ENCODE measurements at places on chromosomes 4 and X.

GRCh38 chr4:159104694-159105414 is 2.0 kb downstream of the RAPGEF2 start:
- no peak for DNase-seq

DNA sequence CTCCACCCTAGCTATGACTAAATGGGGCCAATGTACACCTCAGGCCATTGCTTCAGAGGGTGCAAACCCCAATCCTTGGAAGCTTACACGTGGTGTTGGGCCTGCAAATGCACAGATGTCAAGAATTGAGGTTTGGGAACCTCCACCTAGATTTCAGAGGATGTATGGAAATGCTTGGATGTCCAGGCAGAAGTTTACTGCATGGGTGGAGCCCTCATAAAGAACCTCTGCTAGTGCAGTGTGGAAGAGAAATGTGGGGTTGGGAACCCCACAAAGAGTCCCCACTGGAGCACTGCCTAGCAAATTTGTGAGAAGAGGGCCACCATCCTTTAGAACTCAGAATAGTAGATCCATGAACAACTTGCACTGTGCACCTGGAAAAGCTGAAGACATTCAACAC is 284.1 kb downstream of the ANTXR2 start:
- DNase-seq = no peak

DNA sequence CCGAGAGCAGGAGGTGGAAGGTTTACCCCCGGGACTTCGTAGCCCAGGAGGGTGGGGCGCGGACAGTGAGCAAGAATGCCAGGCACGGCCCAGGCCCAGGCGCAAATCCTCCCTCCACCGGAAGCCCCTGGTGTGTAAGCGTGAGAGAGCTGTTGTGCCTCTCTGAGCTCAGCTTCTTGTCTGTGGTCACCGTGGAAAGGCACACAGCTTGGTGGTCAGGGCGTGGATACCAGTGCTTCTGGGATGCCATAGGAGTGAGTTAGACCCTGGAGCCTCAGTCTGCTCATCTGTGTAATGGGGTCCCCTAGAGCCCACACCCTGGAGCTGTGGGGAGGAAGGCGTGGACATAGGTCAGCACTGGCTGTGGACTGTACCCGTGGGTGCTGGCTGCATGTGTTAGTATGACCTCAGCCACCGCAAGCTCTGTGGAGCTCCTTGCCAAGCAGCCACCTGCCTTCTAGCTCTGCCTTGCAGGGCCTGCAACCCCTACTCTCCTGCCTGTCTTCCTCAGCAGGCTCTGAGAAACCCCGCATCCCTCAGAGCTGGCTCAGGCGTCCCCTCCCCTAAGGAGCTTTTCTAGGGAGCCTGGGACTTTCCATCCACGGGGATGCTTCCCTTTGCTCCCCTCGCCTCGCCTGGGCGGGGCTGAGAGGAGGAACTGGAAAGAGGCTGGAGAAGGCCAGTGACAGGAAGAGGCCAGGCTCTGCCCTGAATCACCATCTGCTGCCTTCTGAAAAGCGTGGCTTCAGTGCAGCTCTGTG is 28.0 kb upstream of the AFAP1 start:
- no peak for DNase-seq

DNA sequence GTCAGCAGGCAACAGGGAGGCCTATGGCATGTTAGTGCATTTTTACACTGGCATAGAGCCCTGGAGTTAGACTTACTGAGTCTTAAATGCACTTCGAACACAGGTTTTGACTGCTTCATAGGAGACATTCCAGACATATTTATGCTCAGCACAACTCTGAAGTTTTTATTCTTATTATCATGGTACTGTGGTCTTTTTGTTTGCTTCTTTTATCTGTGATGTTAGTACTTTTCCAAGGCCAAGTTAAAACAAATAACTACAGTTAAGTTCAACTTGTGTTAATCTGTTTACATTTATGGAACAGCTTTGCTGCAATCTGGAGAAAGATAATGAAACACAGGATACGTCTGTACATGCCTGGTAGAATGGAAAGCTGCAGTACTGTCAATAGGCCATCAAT is 76.5 kb downstream of the COL4A5 start:
- DNase-seq = no peak

GRCh38 chrX:19793471-19793870 is 93.9 kb downstream of the SH3KBP1 start:
- no peak for DNase-seq

GRCh38 chrX:15549189-15550012 is 48.8 kb downstream of the BMX start:
- no peak for DNase-seq

DNA sequence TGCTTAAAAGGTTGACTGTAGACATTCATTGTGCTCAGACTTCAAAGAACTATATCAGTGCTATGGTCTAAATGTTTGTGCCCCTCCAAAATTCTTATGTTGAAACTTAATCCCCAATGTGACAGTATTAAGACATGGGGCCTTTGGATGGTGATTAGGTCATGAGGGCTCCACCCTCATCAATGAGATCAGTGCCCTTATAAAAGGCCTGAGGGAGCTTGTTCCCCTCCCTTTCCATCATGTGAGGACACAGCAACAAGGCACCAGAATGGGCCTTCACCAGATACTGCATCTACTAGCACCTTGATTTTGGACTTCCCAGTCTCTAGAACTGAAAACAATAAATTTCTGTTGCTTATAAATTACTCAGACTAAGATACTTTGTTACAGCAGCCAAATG is 28.3 kb downstream of the CLOCK start:
- no peak for DNase-seq

DNA sequence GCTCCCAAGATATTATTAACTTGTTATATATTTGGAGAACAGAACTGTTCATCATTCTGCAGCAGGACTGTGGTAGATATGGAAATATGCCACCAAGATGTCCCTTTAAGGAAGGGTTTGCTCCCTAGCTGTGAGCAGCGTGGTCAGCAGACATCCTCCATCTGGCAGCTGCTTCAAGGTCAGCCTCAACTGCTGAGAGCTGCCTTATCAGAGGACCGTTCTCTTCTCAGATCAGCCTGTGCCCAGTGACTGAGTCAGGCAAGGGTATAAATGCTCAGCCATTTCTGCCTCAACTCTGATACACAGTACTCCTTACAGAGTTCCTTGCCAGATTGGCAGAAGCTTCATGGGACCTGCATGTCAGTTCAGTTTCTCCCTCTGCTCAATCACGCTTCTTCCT is 63.4 kb upstream of the MAGEB2 start:
- no peak for DNase-seq

- DNase-seq = no peak
Observed at GRCh38 chrX:123851079-123851478, 8.8 kb upstream of the XIAP start.

- DNase-seq = no peak
Observed at GRCh38 chrX:31287861-31288260, 216.0 kb upstream of the FTHL17 start.

DNA sequence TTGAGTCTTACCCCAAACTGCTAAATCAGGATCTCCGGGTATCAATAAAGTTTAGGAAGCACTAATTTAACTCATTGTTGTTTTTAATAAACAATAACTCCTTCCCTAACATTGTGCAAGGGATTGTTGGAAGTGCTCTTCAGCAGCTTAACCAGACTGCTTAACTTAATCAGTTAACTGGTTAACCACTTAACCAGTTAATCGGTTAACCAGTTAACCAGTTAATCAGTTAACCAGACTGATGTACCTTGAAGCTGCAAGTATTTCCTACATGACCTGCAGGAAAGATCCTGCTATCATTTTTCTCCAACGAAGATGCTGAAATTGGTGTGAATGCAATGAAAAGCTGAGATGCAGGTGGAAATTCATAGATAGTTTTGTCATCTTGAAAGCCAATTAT is 40.1 kb upstream of the AP1S2 start:
- DNase-seq = no peak

- DNase-seq = no peak
Observed at GRCh38 chrX:106286053-106286650, 118.0 kb downstream of the PWWP3B start.

DNA sequence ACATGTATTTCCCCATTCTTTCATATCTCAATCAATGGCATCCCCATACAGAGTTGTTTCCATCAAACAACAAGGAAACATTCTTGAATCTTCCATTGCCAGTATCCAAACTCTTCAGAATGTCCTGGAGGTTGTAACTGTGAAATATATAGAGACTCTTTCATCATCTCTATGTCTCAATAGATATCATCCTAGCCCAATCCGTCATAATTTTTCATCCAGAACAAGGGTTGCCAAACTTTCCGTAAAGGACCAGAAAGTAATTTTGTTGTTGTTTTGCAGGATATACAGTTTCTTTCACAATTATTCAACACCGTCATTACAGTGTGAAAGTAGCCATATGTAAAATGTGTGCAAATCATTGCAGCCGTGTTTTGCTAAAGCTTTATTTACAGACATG is 15.2 kb upstream of the CXCL6 start:
- DNase-seq = no peak

DNA sequence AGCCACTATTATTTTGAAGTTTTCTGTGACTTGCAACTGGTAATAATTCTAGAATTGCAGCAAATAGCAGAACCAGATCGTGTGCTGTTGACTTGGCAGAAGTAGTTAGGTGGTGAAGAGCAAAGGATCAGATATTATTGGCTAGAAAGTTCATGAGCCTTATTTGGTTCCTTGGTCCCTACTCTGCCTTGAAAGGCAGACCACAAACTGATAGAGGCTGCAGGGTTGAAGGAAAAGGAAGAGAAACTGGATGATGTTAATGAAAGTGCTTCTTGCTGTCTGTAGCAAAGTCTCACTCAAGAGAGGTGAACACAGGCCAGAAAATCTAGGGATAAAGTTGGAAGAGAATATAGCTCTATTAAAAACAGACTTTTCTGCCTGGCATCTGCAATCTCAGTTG is 41.2 kb upstream of the RNF150 start:
- no peak for DNase-seq

DNA sequence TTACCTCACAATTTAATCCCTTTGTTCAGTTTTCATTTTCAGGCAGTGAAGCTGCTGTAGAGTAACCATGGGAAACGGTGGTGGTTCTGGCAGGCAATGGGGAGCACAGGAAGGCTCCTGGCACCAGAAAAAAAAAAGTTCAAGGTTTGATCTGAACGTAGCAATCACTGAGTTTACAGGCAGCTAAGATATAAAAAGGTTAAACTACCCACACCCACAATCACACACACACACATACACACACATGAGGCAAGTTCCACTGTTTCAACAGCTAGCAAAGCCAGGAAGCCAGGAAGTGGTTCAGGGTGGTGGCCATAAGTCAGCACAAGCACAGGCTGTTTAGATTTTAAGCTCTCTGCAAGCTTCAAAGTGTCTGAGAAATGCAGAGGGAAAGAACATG is at the start of gene SULT1B1:
Gene SULT1B1 (minus strand): TSS at position 166 of the 400 bp plus-strand sequence. CDS start 5,403 bp downstream, outside the sequence.
- no peak for DNase-seq

DNA sequence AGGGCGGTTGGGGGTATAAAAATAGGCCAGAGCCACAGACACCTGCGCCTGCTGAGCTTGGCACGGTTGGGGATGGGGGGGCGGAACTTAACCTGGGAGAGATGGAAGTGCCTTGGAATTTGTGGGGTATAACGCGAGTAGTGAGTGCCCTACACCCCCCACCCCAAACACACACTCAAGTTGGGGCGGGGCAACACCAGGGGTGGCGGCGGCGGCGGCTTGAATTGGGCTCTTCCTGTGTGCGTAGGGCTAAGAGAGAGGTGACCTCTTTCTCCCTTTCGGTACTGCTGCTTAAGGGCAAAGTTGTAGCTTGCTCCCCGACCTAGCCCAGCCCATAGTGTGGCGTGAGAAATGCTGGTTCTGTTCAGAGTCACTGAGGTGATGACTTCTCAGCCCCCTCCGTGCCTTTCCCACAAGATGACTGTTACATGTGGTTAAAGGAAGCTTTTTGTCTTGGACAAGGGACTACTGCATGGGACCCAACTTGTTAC is 839 bp downstream of the STK26 start:
- DNase-seq = no peak

GRCh38 chrX:115452251-115452650 is 108.7 kb upstream of the PLS3 start:
- DNase-seq = no peak

GRCh38 chrX:53211391-53211978 is 13.5 kb downstream of the KDM5C start:
- DNase-seq = no peak

DNA sequence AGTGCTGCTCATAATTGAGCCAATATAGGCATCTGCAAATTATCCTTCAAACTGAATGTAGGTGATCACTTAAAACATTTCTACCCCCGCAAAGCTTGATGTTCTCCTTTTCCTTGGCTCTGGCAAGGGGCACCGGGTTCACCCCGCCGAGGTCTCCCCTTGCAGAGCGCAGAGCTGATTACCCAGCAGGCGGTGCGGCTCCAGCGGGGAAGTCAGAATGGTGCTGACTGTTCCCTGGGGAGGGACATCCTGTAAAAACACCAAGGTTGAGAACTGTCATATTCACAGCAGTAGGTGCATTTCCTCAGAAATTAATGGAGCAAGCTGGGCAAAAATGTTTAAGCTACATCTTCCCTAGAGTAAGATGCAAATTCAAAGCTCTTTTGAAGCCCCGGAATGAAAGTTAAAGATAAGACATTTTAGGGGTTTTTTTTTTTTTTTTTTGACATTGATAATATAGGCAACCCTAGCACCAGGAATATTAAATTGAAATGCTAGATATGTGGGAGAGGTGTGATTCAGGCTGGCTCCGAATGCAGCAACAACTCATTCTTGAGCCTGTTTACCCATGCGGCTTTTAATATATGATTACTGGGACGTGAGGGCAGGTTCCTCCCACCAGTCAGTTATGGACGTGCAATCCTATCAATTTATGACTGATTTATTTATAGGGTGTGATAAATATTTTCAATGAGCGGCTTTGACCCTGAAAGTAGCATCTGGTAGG is 767.3 kb upstream of the TENM3 start:
- DNase-seq = no peak

- DNase-seq = no peak
Observed at GRCh38 chrX:95907081-95907480, 777.6 kb upstream of the DIAPH2 start.

DNA sequence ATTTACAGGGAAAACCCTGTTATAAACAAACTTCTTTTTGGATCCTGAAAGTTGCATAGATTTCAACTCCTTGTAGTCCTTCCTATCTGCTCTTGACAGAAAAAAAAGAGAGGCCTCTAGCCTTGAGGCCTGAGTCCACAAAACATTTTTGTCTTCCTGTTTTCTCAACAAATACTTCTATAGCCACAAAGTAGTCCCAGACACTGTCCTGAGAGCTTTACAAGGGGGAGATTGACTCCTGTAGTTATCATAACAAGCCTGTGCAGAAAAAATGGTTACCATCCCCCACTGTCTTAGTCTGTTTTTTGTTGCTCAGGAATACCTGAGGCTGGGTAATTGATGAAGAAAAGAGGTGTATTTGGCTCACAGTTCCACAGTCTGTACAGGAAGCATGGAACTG is 35.2 kb downstream of the PCDH7 start:
- DNase-seq = no peak

DNA sequence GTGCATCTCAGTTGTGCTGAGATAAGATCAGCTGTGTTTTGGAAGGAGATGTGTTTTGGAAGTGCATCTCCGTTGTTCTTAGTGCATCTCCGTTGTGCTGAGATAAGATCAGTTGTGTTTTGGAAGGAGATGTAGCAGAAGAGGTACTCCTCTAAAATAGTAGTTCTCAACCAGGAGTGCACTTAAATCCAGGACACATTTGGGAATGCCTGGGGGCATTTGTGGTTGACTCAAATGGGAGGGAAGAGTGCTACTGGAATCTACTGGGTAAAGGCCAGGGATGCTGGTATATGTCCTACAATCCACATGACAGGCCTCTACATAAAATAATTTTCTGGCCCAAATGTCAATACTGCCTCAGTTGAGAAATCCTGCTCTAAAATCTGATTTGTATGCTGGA is 70.8 kb upstream of the CHRDL1 start:
- no peak for DNase-seq

GRCh38 chr4:89222170-89222569 is 85.4 kb downstream of the GPRIN3 start:
- DNase-seq = no peak
